ENCODE measurements at places on chromosomes 12 and 14.

- peak; percentile 60 for DNase-seq
Observed at GRCh38 chr12:41701943-41702601, 442.6 kb downstream of the GXYLT1 start.

DNA sequence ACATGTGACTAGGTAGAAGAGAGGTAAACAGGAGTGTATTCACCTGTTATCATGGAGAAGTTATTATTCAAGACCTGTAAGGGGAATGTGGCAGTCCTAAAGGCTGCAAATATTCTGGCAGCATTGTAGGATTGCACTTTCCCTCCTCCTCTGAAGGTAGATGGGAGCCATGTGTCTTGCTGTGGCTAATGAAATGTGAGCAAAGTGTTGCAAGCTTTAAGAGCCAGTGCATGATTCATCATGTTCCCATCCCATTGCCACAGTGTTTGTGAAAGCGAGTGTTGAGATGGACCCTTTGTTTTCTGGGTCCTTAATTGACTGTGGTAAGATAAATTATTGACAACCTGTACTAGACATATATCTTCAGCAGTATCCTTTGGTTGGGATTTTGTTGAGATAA is 128.7 kb downstream of the RGS6 start:
- no peak for DNase-seq

DNA sequence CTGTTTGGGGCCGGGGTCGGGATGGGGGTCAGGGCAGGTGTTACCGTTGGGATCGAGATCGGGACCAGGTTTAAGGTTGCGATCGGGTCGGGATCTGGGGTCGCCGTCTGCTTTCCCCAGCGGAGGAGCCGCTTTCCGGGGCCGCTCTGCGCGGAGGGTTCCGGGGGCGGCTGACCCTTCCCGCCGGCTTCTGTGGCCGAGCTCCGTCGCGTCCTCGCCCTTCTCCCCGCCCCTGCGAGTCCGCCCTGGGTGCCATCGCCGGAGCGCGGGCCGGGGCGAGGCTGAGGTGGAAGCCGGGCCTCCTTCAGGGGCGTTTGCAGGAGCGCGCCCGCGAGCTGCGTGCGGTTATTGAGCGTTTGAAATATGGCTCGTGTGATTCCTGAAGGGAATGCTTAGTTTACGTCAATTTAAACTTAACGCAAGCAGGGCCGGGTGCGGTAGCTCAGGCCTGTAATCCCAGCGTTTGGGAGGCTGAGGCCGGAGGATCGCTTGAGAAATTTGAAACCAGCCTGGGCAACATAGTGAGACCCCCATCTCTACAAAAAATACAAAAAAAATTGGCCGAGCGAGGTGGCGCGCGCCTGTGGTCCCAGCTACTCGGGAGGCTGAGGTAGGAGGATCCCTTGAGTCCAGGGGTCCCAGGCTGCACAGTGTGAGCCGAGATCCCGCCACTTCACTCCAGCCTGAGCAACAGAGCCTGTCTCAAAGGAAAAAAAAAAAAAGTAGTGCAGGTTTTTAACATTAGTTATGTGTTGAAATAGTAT is 620 bp downstream of the PGAM5 start:
- peak; percentile 23 for DNase-seq

DNA sequence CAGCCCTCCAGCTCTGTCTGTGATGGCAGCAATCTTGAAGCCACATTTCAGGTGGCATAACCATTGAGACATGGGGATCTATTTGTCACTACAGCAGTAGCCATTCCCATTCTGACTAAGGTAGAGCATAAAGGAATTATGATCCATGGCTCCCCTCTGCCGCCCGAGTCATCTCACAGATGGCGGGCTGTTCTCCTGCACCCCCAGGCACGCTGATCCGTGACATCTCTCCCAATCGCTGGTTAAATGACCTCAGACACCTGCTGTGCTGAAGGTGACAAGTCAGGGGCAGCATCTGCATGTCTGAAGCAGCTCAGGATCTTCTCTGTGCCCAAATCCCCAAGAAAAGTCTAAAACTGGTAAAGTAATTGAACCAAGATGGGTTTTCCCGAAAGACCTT is 124.3 kb downstream of the ZFP36L1 start:
- no peak for DNase-seq

DNA sequence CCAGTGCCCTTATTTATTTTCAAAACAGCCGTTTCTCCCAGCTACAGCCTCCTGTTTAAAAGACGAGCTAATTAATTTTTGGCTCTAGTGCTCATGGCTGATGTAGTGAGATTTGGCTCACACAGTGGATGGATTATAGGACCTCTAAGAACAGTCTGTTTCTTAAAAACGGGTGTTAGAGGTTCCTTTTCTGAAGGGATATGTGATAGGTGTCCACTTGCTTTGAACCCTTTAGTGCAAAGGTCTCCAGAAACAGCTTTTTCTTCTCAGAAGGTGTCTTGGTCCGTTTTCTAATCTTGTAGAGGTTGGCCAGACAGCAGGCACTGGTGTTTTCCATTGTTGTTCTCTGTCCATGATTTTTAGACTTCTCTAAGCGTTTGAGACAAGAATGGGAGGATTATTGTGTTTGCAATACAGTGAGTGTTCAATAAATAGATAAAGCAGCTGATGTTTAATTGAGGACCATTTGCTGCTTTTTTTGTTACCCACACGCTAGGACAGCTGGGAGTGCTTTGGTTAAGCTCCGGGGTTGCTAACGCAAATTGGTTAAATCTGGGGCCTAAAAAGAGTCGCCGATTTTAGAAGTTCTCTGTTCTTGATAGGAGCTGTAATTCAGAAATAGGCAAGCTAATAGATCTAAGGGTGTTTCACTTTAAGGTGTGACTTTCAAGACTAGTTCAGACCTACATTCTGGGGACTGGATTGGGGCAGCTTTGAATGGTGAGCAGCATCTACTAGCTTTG is 1.0 kb downstream of the BORCS5 start:
- DNase-seq: peak; percentile 29

DNA sequence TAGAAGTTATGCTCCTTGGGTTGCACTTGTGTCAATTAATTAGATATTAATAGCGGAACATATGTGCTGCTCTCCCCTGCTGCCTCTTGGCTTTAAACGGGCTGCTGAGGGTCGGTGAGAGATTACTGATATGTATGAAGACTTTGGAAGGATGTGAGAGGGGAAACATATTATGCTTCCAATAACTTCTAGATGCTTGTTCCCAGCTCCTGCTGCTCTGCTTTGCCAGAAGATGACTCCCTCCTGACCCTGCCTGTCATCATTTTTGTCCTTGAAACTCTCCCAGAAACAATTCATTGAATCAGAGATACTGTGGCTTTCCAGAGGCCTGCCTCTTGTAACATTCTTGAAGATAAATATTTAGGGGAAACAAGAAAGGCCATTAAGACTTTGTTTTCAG is 300.1 kb upstream of the STXBP6 start:
- no peak for DNase-seq

DNA sequence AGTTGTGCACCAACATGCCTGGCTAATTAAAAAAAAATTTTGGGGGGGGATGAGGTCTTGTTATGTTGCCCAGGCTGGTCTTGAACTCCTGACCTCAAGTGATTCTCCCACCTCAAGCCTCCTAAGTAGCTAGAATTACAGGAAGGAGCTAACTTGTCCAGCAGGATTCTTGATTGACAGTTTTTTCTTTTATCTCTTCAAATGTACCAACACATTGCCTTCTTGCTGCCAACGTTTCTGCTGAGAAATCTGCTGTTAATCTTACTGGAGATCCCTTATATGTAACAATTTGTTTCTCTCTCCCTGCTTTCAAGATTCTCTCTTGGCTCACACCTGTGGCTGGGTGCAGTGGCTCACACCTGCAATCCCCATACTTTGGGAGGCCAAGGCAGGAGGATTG is 22.4 kb upstream of the MARK3 start:
- DNase-seq: no peak

DNA sequence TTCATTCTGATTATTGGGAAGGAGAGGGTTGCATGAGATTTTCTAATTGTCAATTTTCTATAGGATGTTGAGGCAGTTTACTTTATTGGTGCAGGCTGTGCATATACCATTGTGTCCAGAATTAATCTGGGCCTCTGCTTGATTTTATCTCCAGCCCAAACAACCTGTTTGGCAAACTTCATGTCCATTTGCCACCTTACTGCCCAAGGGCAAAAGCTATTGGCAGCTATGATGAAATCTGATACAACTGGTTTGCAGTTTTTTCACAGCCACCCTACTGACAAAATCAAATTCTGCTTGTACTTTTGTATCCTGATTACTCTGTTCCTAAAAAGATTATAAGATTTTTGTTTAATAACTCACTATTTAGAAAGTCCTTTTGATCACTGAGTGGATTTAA is 789.2 kb upstream of the FBXO33 start:
- no peak for DNase-seq

DNA sequence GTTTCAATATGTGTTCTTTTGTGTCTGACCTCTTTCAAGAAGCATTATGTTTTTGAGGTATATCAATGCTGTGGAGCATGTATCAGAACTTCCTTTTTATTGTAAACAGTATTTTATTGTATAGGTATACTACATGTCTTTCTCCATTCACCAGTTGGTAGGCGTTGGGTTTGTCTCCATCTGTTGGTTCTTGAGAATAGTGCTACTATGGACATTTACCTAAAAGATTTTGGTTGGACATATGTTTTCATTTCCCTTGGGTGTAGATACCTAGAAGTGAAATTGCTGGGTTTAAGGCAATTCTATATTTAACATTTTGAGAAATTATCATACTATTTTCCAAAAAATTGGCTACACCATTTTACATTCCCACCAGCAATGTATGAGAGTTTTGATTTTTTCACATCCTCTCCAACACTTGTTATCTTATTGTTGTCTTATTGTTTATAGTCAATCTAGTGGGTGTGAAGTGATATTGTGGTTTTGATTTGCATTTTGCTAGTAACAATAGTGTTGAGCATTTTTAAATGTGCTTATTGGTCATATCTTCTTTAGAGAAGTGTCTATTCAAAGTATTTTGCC is 409.2 kb downstream of the IPO8 start:
- DNase-seq: peak; percentile 10

- no peak for DNase-seq
Observed at GRCh38 chr12:8455271-8455670, 491 bp upstream of the CLEC6A start.

DNA sequence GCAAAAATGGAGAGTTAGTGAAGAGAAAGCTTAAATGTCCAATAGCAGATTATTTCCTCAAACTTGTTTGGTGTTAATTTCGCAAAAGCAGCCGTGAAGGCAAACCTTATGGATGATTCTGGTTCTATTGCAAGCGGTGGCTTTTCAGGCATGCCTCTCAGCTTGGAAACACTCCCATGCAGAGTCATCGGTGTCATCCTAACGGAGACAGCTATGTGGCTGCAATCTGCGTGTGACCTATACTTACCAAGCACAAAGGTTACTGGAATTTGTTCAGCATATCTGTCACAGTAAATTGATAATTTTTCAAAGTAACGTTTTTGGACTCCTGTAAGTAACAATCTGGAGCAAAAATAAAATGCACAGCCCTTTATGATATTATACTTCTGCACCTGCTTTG is 5.0 kb downstream of the BEST3 start:
- DNase-seq: no peak

- DNase-seq: no peak
Observed at GRCh38 chr14:58789736-58790135, 152.0 kb downstream of the DACT1 start.

DNA sequence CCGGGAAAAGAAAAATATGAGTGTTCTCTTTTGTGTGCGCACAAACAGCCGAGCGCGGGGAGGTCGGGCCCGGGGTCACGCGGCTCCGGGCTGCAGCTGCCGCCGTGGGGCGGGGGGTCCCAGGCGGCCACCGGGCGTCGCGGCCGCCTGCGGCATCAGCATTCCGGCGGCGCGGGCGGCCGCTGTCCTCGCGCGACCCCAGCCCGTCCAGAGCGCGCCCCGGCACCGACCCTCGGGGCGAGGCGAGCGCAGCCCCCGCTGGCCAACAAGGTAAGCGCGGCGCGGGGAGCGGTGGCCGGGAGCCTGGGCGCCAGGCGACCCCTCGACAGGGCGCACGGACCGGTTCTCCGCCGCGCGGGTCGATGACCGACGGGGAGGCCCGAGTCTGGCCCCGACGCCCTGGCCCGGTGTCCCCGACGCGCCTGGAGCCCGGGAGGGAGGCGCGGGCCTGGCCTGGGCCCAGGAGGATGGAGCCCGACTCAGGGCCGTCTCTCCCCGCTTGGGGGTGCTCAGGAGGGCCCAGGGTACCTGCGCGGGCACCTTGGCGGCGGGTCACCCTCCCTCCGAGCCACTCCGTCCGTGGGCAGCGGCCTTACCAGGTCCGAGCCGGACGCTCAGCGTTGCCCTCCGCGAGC is 103.9 kb upstream of the DIO3 start:
- no peak for DNase-seq

DNA sequence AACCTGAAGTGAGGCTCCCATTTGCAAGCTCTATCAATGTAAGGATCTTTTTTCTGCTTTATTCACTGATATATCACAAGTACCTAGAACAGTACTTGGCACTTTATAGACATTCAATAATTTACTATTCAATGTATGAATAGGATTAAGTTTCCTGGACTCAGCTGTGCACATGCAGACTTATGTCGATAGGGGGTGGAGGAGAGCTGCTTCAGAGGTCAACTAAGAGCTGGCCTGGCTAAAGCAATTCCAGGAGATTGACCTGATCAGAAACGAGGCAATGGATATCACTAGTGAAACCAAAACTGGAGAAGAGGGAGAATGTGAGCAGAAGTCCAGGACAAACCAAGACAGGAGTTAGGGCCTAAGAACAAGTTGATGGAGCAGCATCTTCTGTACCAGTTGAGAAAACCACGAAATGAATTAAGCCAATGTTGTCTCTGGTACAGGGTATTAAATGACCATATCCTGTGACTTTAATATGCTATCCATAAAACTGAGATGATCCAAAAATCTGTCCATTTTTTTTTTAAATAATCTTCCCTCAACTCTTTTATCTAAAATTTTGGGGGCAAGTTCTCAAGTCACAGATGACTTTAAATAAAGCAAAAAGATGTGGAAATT is 169.2 kb downstream of the PIK3C2G start:
- peak; percentile 19 for DNase-seq

GRCh38 chr12:19138551-19138950 is 9.0 kb downstream of the PLEKHA5 start:
- DNase-seq: no peak

- no peak for DNase-seq
Observed at GRCh38 chr12:26077915-26078702, 46.7 kb downstream of the BHLHE41 start.

GRCh38 chr12:125634813-125635212 is 569.6 kb downstream of the AACS start:
- peak; percentile 23 for DNase-seq

- DNase-seq: no peak
Observed at GRCh38 chr12:94731733-94732360, 81.5 kb upstream of the TMCC3 start.

DNA sequence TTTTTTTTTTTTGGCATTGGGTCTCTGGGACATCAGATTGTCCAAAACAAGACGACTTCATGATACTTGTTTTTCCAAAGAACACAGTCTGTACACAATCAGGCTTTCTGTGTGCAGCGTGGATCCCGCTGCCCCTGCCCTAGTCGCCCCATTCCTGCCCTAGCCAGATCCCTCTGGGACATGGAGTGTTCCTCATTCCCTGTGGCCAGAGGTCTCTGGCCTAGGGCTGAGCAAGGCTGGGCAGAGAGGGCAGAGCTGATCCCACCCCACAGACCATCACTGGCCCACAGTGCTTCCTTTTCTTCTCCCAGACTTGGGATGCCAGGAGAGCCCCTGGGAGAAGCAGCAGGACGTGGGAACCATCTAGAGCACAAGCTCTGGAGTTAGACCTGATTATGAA is 20.9 kb upstream of the EIF2B2 start:
- no peak for DNase-seq

- DNase-seq: no peak
Observed at GRCh38 chr12:103382736-103383346, 112.9 kb downstream of the C12orf42 start.

All from RPMI8226 (cell line).